ENCODE measurements at places on chromosomes 3 and 15.
A peak's percentile ranks its signal among the peaks of the same experiment; 100 is the strongest.

GRCh38 chr3:141477224-141477623 is 9.6 kb upstream of the RASA2 start:
- DNase-seq = no peak

- no peak for DNase-seq
These were observed 71.1 kb downstream of the MRPL46 start for GRCh38 chr15:88395872-88396781.

DNA sequence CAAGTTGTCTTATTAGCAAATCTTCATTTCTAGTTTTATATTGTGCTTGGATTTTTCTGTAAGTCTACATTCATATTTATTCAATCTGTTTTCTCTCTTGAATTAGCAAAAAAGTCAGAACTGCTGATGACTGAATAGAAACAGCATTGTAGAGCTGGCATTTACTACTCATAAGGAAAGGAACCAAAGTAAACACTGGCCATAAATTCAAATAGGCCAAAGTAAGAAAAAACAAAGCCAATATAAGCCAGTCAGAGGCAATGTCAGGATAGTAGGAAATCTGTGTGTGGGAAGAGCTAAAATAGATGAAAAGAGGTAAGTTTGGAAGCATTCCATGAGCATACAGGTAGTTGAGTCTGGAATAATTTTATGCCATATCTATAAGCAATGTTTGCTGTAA is 307.2 kb upstream of the SLITRK3 start:
- DNase-seq = no peak

- no peak for DNase-seq
These were observed 24.1 kb downstream of the CRABP1 start for GRCh38 chr15:78364233-78364632.

DNA sequence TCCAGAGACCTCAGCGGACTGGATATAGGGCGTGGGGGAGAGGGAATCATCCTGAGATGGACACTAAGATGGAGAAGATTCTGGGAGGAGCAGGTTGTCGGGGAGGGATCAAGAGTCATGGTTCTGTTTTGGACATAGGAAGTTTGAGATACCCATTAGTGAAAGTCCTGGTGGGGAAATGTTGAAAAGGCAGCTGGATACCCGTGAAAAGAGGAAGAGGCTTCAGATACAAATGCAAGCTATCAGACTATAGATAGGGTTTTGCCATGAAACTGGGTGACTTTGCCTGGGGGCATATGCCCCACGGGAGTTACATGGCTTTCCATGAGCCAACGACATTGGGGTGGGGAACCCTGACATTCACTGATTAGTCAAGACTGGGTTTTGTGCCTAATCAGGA is 1.1 kb upstream of the GPR62 start:
- no peak for DNase-seq

DNA sequence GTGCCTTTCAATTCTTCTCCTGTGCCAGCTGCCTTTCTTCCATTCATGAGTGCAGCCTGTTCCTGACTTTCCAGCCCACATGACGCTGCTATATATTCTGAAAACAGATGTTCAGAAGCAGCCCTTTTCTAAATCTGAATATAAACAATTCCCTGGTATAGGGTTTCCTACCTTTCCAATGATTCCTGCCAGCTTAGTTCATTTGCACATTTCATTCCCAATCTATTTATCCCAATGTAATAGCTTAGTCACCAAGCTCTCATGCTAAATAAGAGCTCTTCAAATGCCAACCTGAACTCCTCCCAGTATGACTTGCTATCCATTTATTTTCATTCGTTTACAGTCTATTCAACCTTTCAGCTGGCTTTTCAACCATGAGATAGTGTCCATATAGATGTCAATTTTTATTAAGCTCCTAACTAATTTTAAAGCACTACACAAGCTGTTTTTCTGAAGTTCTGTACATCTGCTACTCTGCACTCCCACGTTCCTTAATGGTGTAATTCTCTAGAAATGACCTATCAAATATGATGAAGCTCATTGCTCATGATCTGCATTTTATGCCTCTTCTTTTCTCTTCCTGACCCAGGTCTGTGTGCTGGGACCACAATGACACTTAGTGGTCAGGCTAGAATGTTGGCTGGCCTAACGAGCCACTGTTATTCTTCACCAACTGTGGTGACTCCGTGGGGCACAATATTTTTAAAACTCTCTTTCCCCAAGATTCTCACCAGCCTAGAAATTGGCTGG is 605.0 kb upstream of the TBL1XR1 start:
- no peak for DNase-seq

DNA sequence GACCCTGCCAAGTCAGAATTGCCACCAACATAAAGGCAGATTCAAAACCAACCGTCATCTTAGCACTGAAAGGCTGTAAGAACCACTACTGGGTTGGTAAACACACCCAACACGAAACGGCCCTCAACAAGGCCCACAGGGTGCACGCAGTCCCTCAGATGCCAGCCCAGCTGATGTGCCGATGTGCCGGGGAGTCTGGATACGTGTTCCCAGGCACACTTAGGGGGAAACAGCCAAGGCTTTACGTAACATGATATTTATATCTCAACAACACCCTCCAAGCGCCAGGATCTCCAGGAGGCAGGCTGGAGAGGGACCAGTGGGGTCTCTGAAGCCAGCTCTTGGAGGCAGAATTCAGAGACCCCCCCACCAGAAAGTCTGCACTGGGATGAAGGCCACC is 14.2 kb downstream of the POC1A start:
- no peak for DNase-seq

GRCh38 chr3:196712514-196713413 is 587 bp downstream of the PIGX start:
- no peak for DNase-seq

- no peak for DNase-seq
These were observed 127.5 kb downstream of the CLSTN2 start for GRCh38 chr3:140062461-140062860.

DNA sequence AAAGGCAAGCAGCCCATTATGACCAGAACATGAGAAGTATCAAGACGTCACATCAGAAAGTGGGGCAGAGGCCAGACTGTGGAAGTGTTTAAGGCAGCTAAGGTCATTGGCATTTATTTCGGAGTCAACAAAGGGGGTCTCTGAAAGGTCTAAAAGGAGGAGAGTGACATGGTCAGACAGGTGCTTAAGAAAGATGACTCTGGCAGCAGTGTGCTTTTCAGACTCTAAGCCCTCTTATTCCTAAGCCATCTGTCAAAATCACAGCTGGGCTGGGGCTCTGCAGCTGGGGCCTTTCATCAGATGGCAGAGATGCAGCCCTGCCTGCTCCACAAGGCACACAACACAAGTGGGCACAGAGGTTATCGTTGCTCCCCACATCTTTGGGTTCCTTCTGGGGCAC is 14.0 kb downstream of the FBXL22 start:
- DNase-seq = no peak

GRCh38 chr3:89059211-89059925 is 48.1 kb upstream of the EPHA3 start:
- no peak for DNase-seq

DNA sequence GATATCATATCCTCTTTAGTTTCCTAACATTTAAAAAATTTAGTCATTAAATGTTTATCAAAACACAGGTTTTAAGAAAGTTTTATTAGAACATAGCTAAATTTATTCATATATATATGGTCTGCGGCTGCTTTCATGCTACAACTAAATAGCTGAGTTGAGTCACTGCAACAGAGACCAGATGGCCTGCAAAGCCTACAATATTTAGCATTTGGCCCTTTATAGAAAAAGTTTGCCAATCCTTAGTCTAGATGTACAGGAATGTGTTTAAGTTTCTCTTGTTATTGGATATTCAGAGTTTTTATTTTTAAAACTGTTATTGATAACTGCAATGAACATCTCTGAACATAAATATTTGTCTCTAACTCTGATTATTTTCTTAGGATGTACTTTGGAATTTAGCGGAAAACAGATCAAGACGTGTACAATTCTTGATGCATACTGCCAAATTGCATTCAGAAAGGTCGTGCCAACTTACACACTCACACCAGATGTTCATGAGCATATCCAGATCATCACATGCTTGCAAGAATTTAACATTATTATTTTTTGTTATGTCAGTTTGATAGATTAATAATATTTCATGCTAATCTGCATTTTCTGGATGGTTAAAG is 157.9 kb downstream of the STAC start:
- DNase-seq = no peak

DNA sequence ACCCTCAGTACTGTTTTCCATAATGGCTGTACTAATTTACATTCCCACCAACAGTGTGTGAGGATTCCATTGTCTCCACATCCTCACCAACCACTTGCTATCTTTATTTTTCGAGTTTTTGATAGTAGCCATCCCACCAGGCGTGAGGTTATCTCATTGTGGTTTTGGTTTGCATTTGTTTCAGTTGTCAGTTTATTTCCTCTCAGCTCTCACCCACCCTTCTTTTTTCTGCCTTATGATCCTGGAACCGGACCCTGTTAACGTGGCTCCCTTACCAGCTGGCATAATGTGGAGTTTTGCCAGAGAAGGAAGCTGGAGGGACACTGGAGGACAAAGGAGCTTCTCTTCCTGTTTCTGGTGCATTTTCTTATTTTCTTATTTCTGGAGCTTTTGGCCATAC is 25.1 kb upstream of the SH3GL3 start:
- DNase-seq = no peak

- DNase-seq = peak; percentile 50
These were observed 74.4 kb downstream of the DLG1 start for GRCh38 chr3:197224034-197224444.

- DNase-seq = no peak
These were observed 73.7 kb upstream of the DLG1 start for GRCh38 chr3:197372047-197372661.

GRCh38 chr3:66744521-66744920 is 243.7 kb upstream of the LRIG1 start:
- no peak for DNase-seq

GRCh38 chr3:174132006-174132405 is 727.1 kb upstream of the NAALADL2 start:
- no peak for DNase-seq

- DNase-seq = no peak
These were observed 4.5 kb downstream of the WNT5A start for GRCh38 chr3:55482496-55483195.

DNA sequence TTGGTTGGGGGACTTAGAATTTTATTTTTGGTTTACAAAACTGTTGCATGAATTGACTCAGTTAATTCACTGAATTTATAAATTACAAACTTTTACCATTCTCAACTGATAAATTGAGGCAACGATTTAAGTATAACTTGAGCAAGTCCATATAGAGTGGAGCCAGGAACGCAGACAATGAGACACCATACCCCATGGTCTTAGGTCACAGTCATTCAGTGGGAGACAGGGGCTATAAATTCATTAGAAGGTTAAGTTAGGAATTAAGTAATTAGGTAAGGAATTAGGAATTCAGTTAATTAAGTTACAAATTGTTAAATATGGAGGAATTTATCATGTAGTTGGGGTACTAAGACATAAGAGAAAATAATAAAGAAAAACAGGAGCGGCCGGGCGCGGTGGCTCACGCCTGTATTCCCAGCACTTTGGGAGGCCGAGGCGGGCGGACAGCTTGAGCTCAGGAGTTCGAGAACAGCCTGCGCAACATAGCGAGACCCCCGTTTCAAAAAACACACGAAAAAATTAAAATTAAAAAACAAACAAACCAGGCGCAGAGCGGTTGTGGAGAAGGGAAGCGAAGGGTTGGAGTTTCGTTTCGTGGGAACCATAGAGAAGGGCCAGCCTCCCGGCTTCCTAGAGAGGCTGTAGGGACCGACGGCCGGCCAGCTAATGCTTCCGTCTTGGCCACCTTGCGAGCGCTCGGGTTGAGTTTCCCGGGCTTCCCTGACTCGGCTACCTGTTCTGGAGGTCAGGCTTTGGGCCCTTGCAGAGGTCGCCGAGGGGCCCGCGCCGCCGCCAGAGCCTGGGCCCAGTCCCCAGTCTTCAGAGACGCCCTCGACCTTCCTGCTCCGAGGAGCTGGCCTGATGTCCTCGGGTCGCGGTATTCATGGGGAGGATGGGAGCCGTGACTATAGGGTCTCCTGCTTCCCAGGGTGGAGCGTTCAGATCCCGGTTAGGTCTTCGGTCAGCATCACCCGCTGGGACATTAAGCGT is at the start of gene ZNF619:
ZNF619 (plus strand) TSS at position 645 of the 993 bp plus-strand sequence. CDS start 858 bp downstream, outside the sequence.
- DNase-seq = peak; percentile 57

- no peak for DNase-seq
These were observed 98.9 kb downstream of the APBA2 start for GRCh38 chr15:28984421-28985315.

DNA sequence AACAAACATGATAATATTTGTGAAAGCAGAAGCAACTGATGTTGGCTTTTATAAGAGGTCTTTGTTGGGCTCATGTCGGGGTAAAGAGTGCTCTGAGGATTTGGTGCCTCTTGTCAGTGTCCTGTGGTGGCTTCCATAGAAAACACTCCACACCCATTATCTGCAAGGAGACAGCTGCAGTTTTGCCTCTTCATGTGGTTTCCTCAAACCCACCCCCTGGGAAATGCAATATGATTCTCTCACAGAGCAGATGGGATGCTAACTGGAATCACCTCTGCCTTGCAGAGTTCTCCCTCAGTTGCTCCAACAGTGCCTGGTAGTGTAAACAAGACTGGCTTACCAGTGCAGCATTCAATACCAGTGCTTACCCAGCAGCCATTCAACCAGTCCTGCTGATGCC is 771.4 kb upstream of the CFAP20DC start:
- DNase-seq = no peak

DNA sequence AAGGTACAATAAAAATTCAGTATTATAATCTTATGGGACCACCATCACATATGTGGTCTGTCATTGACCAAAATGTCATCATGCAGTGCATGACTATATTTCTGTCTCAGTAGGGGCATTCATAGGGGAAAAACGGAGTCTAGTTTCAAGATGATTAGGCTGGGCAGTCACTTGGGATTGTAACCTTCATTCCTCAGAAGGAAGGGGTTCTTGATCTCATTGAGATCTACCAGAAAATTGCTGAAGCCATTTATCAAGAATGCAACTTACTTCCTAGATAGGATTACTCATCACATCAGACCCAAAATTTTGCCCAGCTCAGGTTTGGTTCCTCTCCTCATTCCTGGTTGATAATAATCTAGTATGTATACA is 37.3 kb downstream of the BTD start:
- peak; percentile 28 for DNase-seq

DNA sequence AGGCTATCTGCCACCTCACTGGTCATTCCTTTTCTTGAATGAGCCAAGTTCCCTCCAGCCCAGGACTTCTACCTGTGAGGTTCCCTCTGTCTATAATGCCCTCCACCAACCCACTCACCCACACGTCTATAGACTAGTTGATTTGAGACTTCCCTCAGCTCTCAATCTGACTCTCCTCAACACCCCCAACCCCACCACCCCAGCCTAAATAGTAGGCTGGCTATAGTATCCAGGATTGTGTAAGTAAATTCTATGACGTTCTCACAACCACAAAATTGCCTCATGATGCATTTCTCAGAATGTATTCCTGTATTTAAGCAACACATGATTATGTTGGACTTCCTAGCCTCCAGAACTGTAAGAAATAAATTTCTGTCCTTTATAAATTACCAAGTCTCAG is 2.2 kb downstream of the PLSCR1 start:
- DNase-seq = peak; percentile 31

GRCh38 chr3:37862903-37863815 is 1.5 kb downstream of the CTDSPL start:
- DNase-seq = no peak

DNA sequence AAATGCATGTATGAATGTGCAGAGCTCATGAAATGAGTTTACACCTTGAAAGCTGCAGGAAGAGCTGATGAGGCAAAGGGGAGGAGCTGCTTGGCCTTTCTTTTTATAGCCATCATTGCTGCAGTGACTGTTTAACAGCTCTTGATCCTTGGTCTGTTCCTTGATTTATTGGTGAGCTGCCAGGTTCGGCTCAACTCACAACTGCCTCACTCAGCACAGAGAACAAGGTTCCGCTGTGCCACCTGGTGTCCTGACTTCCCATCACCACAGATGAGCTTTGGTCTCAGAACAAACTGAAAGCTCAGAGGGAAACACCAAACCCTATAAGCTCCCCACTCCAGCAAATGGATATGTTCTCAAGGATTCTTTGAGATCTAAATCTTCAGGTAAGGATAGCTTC is 626.1 kb downstream of the MAGI1 start:
- no peak for DNase-seq

Data from activated CD4-positive, alpha-beta T cell treated with anti-CD3 and anti-CD28 coated beads, Interleukin-10, Interleukin-2, amounts not matched to agents 100 ng/mL and 50 ng/mL, durations not matched to agents 16 hours and 8 hours (primary cell).